ENCODE measurements at places on chromosomes 1 and 21.
A peak's percentile ranks its signal among the peaks of the same experiment; 100 is the strongest.

GRCh38 chr1:37305841-37306240 lies 168.5 kb upstream of the ZC3H12A start:
- DNase-seq: no peak

DNA sequence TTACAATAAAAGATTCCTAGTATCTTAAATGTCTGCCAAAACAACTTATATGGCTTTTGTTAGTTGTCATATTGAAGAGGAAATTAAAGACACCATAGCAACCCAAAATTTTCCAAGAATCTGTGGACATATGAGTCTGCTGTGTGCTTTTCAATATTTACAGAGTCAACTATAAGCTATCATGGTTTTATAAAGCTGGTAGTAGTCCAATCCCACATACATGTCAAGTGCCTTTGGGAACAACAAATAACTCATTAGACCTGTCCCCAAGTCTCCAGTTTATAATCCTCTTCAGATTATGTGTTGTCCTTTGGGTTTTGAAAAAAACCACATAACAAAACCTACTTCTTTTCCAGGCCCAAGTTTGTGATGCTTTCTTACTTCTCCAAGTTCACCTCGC lies 293.8 kb upstream of the USP25 start:
- DNase-seq: no peak

DNA sequence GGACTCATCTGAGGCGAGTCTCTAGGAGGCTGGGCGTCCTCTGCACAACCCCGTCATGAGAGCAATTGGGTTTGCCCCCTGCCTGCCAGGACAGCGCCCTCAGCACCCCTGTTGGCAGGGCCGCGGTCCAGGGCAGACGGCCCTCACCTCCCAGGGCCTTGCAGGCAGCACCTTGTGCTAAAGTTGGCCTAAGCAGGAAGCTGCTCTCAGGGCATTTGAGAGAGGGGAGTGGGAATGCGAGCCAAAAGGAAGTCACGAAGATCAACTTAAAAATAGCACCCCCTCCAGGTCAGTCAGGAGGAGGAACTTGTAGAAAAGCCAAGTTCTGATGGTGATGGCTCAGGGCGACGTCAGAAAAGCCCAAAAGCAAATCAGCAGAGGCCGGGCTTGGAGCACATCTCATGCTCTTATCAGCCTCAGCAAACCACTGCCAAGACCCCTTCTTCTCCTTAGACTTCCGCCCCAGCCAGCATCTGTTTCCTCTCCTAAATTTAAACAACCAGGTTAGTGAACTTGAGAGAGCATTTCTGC lies 12.6 kb upstream of the ADORA3 start:
- DNase-seq: no peak

- DNase-seq: no peak
These were observed 73.8 kb downstream of the BCAR3 start for GRCh38 chr1:93607814-93608186.

GRCh38 chr1:42128499-42128898 lies 24.7 kb upstream of the GUCA2B start:
- DNase-seq: no peak

DNA sequence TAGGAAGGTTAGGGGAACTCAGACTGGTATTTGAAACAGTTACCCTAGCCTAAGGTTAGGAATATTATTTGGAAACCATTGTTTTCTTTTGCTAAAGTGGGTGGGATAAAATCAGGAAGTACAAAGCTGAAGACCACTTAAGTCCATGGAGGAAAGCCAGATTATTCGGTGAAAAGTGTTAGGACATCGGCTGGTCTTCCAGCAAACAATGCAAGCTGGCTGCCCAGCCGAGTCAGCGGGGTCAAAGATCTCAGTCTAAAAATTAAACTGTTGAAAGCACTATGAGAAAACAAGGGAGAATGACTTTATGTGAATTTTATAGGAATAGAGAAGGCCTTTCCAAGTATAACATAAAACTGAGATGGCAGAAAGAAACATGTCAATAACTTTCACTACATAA lies 231.7 kb downstream of the KCNJ6 start:
- DNase-seq: no peak

GRCh38 chr1:88595355-88596002 lies 88.6 kb upstream of the PKN2 start:
- DNase-seq: peak; percentile 34

GRCh38 chr1:7616953-7617352 lies 154.1 kb upstream of the VAMP3 start:
- DNase-seq: no peak

DNA sequence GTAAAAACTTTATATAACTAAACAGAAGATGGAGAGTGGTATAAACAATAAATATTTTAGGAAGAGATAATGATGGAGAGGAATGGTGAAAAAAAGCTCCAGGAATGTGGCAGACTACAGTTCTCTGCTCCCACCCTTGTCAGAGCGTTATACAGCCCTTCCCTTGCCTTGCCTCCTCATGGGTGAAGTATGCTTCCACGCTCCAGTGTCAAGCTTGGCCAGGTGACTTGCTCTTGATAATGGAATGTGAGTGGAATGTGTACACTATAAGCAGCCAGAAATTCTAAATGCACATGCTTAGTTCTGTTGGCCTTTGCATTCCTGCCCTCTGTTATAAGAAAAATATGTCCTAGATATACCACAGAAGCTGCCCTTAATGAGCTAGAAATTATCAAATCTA lies 24.7 kb upstream of the POGK start:
- DNase-seq: no peak

- DNase-seq: no peak
These were observed 18.5 kb upstream of the SAMD11 start for GRCh38 chr1:905071-905749.

DNA sequence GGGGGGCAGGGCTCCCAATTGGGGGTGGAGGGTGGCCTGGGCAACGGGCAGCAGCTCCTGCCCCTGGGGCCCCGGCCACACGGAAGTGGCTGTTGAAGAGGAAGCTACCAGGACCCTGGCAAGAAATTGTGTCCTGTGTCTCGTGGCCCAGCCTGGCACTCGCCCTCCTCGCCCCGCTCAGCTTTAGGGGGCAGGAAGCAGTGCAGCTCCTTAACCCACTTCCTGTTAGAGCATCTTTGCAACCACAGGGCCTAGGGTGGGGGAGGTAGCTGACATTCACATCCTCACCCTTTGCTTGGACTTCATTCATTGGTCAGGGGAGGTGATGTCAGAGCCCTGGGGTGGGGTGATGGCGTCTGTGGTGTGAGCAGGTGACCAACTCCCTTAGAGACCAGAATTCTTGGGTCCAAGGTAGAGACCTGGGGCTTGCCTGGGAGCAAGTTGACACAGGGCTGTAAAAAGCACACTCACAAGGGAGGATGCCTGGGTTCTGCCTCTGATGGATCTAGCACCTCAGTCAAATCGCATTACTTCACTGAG lies at the start of gene ARHGAP30:
Gene ARHGAP30 (minus strand): TSS at position 161 of the 540 bp plus-strand sequence. CDS start 267 bp downstream, outside the sequence.
- no peak for DNase-seq

- peak; percentile 100 for DNase-seq
These were observed 37.4 kb downstream of the TRIT1 start for GRCh38 chr1:39845569-39846566.

- DNase-seq: no peak
These were observed 40.5 kb upstream of the ITPKB start for GRCh38 chr1:226779561-226779960.

DNA sequence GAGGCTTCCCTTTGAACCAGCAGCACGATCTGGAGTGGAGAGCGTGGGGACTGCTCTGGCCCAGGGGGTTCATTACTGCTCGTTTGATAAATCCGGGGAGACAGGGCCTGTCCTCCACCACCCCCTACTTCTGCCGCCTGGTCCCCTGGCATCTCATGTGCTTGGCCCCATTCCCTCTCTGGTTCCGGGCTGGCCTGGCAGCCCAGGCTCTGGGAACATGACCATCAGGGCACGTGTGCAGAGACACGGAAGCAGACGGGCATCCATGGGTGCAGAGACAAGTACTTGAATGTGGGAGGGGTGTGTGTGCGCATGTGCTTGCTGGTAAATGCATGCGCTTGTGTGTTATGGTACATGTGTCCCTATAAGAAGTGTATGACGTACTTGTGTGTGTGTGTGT lies 75.5 kb downstream of the KIRREL1 start:
- DNase-seq: no peak

DNA sequence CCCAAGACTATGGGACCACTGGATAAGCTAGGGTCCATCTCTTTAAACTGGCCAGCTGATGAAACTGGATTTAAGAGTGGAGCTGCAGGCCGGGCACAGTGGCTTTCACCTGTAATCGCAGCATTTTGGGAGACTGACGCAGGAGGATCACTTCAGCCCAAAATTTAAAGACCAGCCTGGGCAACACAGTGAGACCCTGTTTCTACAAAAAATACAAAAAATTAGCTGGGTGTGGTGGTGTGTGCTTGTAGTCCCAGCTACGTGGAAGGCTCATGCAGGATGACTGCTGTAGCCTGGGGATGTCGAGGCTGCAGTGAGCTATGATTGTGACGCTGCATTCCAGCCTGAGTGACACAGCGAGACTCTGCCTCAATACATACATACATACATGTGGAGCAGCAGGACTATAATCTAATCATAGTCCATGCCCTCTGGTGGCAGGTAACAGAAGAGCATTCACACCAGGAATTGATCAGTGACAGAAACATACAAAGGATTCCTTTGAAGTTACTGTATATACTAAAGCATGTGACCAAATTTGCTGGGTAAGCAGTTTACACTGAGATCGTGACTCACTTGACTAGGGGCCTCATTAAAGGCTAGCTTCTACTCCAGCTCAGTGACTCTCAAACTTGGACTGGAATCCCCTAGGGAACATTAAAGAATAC lies 101.5 kb upstream of the SLFNL1 start:
- peak; percentile 44 for DNase-seq

GRCh38 chr1:50271337-50271736 lies 151.9 kb downstream of the DMRTA2 start:
- peak; percentile 50 for DNase-seq

GRCh38 chr1:31762726-31763670 lies 1.1 kb downstream of the ADGRB2 start:
- DNase-seq: peak; percentile 38

- no peak for DNase-seq
These were observed 398.9 kb downstream of the MATN1 start for GRCh38 chr1:30324251-30325084.

DNA sequence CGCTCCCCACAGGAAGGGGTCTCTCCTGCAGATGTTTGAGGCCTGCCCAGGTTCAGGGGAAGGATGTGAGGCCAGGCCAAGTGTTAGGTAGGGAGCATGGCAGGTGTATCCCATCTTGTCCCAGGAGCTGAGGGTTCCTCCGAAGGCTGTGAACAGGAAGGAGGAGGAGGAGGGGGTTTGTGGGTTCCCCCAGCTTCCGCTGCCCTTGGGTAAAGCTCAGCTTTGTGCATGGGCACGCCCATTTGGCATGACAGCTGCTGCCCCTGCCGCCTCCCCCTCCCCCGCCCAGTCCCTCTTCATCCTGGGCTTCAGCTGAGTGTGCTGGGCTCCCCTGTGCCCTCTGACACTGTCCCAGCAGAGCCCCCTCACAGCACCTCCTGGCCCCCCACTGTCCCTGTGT lies 25.5 kb downstream of the TNFRSF8 start:
- no peak for DNase-seq

DNA sequence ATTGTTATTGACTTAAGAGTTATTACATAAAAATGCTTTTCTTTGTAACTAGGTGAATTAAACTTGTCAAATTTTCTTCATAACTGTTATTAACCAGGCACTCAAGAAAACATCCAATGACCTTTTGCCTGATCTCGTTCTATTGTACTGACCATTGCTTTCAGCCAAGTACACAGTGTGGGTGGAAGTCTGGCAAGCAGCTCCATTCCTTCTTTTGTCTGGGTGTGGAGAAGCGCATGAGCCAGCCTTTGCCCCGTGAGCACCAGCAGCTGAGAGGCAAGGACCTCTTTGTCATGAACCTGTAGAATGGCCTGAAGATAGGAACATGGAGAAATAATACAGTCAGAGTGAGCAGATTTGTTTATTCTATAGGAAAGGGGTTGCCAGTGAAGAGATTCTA lies 57.5 kb downstream of the IARS2 start:
- DNase-seq: no peak

GRCh38 chr1:17867470-17867869 lies 112.3 kb downstream of the ACTL8 start:
- DNase-seq: no peak

- no peak for DNase-seq
These were observed 230.4 kb downstream of the DNM3 start for GRCh38 chr1:172071746-172072145.

GRCh38 chr1:210800756-210801155 lies 333.2 kb downstream of the KCNH1 start:
- DNase-seq: no peak

DNA sequence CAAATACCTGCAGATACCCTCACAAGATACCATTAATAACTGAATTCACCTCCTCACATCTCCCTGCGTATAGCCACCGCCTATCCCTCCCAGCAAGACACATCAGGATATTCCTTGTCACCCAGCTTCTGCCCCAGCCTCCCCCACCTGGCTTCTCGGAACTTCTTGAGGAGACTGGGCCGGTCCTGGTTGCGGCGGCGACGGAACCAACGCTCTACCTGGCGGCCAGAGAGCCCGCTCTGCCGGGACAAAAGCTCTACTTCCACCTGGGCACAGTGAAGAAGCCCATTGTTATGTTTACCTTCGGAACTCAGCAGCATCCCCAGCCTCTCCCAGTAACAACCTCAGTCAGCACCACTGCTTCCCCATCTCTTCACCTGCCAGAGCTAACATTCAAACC lies 6.7 kb downstream of the CERS2 start:
- no peak for DNase-seq

DNA sequence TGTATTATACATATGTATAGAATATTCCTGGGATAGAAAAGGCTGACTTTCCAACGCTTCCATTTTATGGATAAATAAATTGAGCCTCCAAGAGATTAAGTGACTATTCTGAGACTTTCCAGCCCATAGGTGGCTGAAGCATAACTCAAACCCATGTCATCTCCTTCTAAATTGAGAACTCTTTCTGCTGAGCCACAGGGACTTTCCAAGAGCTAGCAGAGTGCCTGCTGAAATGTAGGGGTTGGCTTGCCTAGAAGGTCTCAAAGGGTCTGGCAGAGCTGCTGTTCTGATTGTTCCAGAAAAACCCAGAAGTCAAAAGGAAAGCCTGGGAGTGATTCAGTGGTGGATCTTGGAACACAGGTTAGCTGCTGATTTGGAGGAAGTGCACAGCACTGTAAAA lies 146.4 kb upstream of the BEND5 start:
- no peak for DNase-seq

GRCh38 chr1:54965624-54966340 lies 14.6 kb upstream of the TMEM61 start:
- no peak for DNase-seq

GRCh38 chr1:38061290-38061689 lies 14.7 kb upstream of the POU3F1 start:
- DNase-seq: no peak

- peak; percentile 49 for DNase-seq
These were observed 51.1 kb downstream of the ZNF326 start for GRCh38 chr1:90045853-90046563.
